ENCODE measurements at places on chromosomes 7 and 10.

DNA sequence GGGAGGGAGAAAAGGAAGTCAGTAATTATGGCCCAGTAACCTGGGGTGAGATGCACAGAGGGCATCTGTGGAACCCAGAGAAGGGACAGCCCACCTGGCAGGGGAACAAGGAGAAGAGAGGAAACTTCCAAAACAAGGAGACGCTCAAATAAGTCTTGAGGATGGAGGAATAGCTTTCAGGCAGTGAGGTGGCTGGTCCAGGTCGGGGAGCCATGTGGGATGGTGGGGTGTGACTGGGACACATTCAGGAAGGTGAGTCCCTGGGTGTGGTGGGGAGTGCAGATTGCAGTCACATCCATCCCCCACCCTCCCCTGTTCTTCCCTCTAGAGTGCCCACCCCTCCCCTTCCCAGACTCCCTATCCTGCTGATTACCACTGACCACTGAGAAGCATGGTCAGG lies 175.4 kb downstream of the GRID1 start:
- DNase-seq, result no peak

DNA sequence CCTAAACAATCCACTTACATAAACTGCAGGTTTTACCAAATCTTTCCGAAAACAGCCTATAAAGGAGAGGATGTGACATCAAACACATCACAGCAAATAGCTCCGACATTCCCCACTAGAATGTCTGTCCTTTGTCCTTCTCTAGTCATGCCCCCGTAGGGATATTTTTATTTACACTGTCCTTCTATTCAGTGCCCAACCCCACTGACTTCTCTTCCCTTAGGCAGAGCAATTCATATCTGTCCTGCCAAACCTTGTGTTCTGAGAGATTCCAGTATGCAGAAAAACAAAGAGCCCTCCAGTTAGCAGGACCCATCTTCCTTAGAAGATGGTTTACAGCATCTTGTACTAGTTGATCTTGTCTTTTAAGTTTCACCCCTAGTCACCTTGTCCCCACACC lies 5.4 kb upstream of the GLI3 start:
- no peak for DNase-seq

DNA sequence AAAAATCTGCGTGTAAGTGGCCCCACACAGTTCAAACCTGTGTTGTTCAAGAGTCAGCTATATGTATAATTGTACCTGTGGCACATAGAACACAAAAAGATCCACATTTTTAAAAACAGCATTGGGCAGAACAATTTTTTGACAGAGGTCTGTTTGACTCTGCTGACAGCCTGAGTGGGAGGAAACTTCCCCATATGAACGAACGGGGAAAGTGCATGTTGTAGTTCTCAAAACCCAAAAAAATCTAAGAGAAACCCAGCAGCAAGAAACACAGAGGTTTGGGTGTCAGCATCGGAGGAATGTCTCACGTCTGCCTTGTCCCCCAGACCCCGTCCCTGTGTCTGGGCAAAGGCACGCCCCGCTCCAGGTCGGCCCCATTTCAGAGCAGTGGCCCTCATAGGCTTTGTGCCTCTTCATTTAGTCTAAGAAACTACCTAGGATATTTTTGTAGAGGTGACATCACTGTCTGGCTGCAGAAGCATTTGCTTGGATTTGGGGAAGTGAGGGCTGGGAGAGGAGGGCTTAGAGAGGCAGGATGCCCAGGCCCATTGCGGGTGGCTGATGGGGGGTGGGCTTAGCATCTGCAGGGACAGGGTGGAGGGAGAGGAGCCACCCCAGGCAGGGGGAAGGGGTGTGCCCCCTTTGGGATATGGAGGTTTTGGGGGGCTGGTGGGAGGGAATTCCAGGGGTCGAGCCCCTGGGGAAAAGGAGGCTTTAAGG lies 11.0 kb downstream of the CUX1 start:
- DNase-seq, result no peak

DNA sequence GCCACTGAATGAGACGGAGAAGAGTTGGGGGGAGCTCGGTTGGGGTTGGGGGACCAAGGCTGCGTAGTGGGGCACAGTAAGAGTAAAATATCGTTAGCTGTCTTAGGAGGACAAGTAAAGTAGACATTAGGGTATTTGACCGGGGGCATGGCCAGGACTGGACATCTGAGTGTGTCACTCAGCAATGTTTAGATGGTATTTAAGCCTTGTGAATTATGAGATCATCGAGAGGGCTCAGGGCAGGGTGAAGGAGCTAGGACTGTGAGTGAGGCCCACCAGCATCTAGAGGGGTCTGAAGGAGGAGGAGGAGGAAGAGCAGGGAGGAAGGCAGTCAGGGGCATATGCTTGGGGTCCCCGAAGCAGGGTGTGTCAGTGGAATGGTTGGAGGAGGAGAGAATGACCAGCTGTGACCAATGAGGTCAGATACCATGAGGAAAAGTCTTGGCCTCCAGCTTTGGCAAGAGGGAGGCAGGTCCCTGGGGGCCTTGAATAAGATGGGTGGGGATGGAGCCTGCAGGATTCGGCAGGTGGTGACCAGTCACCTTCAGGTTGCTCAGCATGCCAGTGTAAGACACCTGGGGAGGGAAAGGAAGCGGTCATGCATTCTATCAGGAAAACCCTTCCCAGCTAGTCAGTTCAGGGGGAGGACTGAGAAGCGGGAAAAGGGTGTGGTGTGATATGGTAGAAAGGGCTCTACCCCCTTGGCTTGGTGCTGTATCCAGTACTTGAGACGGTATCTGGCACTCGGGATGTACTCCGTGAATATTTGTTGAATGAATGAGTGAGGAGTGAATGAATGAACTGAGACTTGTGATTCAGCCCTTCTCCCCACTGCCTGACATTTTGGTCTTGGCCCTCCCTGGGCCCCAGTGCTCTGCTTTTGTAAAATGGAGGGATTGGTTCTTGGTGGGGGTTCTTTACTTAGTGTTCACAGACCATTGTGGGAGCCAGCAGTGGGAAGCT lies 34.8 kb upstream of the SH2D4B start:
- no peak for DNase-seq

DNA sequence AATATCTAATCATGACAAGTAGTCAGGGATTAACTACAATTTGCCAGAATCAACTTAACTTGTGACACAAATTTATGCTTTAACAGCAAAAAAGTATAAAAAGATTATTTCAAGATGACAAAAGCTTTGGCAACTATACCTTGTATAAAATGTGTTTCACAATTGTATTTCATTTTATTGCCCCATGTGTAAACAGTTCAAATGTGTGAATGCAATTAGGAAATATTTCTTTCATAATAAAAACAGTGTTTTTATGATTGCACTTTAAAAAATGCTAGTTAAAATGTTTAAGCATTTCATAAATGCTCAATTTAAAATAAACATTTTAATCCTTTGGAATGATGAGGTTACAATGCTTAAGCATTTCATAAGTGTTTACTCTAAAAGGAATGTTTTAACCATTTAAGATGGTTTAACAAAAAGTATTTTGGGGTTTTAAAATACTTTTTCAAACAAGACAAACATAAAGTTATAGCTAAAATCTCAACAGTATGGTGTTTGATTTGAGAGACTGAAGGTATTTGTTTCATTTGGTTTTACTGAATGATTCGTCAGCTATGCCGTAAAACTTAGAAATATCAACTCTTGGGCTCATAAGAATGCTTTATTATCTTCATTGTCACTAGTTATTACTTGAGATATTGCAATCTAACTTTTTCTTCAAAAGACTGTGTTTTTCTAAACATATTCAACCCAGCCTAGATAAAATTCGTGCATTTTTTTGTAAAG lies 50.1 kb downstream of the SFTPD start:
- no peak for DNase-seq

DNA sequence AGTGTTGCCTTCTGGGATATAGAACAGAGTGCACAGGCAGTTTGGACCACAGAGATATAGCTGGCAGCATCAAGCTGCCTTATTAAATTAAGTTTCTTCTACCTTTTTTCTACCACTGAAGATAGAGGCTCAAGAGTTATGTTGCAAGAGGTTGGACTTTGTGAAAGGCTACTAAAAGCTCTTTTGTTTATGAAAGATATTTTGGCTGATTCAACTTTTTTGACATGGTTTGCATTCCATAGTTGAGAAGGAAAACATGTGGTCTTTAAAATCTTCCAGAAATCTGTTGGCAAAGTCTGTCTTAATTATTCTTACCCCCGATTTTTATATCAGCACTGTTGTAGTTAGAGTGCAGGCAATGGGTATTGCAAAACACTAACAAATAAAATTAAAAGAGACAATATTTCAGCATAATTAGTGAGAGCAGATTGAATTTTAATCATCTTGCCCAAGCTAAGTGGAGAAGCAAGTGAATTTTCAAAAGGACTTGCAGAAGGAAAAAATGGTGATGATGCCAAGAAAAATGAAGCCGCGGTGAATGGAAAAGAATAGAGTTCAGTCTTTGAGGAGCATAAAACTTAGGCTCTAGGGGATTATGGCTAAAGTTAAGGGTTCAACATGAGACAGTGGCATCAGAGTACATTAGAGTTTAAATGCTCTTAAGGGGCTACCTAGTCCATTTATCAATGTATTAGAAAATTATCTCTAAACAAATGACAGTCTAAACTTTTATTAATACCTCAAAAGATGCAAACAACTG lies 450.9 kb upstream of the CNTNAP2 start:
- no peak for DNase-seq

DNA sequence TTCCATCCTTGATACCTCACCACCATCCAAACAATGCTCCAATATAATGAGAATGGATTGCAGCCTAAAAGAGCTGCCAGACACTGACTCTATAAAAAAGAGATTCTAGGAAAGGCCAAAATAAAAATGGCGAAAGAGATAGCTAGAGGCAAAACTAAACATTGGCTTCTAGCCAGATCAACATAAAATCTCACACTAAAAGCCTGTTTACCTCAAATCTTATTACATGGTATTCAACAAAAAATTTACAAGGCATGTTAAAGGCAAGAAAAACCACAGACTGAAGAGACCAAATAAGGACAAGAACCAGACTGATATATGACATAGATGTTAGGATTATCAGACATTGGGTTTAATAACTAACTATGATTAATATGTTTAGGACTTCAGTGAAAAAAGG lies 1127.0 kb downstream of the DNAJB9 start:
- no peak for DNase-seq

Data from GF-D8 (cell line).